ENCODE measurements at places on chromosomes 11 and 22. TPM values are rescaled to one million over a fixed set of nuclear protein-coding genes. Genes with fewer than 3 reads are reported as not detected.

SH3BP1 gene
- 44.4 TPM for total RNA-seq

TRIM22 gene
- total RNA-seq: 49.7 TPM

KDM4D gene
- 1.6 TPM for total RNA-seq

EPS8L2 gene
- 7.1 TPM for total RNA-seq

DNA sequence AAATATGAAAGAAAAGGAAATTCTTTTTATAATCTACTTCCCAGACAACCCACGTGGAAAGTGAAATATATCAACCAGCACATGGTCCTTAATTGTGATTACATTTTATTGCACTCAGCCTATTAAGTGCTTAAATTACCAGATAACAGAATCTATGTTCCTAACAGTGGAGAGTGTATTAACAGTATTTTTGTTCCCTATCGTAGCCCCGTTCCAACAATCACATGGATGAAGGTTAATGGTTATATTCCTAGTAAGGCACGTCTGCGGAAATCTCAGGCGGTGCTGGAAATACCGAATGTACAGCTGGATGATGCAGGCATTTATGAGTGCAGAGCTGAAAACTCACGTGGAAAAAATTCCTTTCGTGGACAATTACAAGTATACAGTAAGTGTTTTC, 626.1 kb upstream of the ARHGAP42 start:
- no peak for DNase-seq

GRCh38 chr11:11581481-11581880, 40.3 kb downstream of the GALNT18 start:
- DNase-seq: no peak

DNA sequence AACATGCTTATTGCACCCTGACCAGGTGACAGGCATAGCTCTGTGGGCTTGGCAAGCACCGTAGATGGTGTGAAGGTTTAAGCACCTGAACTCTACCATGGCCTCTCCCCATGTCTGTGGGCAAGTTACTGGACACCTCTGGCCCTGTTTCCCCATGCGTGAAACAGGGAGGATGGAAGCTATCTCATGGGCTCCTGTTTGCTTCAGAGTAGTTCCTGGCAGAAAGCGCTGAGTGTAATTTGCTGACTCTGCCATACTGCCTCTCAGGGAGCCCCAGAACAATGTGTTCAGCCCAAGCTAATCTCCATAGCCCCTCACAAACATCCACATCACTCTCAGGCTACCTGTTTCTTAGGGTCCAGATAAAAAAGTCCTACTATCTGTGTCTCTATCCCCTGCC, 2.4 kb downstream of the CBX6 start:
- DNase-seq: no peak

GRCh38 chr22:19961201-19961580, 19.6 kb upstream of the TXNRD2 start:
- no peak for DNase-seq

All from OCI-LY7 (cell line).